Stimulated activated CD4-positive, alpha-beta T cell treated with anti-CD3 and anti-CD28 coated beads, Interleukin-1b, Interleukin-23, amount 100 ng/mL, for 4 hours (primary cell): ENCODE measurements at places on chromosomes 6 and 20.

GRCh38 chr6:128979071-128979470 is 96.1 kb downstream of the LAMA2 start:
- DNase-seq = no peak

GRCh38 chr20:52837378-52837777 is 134.8 kb upstream of the TSHZ2 start:
- DNase-seq = no peak

GRCh38 chr6:4041480-4041879 is 37.5 kb downstream of the FAM217A start:
- DNase-seq = no peak

DNA sequence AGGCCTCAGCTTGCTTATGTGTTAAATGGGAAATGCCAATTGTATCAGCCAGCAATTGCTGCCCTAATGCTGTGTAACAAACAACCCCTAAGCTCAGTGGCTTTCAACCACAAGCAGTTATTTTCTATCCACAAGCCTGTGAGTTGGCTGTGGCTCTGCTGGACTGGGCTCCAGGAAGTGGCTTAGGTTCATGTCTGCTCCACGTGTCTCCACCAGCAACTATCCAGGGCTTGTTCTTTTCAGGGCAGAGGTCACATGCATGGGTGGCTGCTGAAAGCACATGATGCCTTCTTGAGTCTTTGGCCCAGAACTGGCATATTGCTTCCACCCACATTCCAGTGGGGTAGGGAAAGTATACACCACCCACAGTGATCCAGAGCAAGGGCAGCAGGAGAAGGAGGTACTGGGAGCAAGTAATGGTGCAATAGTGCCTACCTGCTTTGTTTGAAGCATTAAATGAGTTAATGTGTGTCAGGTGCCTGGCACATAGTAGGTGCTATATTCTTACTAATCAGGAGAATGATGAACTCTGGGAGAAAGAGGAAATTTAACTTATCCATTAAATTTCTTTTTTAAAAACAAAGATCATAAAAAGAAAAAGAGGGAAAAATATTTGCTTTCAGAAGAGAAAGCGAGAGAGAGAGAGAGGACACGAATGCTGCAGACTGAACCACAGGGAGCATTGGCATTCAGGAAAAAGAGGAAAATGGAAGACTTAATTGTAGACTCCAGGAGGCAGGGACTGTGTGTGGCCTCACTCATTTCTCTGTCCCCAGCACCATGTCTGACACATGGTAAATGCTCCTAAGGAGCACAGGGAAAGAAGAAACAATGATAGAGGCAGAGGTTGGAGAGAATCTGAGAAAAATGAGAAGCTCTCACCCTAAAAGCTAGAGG is 25.2 kb upstream of the RNF24 start:
- DNase-seq = no peak

- DNase-seq = no peak
These were observed 27.0 kb upstream of the TBC1D7 start for GRCh38 chr6:13355043-13355945.

DNA sequence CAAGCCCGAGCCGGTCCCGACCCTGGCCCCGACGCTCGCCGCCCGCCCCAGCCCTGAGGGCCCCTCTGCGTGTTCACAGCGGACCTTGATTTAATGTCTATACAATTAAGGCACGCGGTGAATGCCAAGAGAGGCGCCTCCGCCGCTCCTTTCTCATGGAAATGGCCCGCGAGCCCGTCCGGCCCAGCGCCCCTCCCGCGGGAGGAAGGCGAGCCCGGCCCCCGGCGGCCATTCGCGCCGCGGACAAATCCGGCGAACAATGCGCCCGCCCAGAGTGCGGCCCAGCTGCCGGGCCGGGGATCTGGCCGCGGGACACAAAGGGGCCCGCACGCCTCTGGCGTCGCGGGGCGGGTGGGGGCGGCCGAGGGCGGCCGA is 37.5 kb downstream of the YTHDF1 start:
- no peak for DNase-seq

DNA sequence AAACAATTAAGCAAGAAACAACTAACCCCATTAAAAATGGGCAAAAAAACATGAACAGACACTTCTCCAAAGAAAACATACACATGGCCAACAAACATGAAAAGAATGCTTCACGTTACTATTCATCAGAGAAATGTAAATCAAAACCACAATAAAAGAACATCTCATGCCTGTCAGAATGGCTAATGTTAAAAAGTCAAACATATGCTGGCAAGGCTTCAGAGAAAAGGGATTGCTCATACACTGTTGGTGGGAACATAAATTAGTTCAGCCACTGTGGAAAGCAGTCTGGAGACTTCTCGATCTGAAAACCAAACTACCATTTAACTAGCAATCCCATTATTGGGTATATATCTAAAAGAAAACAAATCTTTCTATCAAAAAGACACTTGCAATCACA is 217.5 kb downstream of the TINAG start:
- DNase-seq = no peak

DNA sequence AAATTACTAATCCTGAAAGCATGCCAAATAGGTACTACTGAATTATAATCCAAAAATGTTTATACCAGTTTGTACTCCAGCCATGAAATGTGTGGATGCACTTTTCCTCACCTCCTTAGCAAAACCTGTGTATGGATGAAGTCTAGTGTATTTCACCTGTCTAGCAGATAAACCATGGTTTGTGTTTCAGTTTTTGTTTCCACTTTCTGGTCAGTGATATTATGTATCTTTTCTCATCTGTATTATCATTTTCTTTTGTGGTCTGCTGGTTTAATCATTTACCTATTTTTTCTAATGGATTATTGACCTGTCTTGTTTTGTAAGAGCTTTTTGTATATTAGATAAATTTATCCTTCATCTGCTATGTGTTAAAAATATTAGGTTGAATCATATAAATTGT is 41.0 kb upstream of the TMEM217 start:
- DNase-seq = no peak

DNA sequence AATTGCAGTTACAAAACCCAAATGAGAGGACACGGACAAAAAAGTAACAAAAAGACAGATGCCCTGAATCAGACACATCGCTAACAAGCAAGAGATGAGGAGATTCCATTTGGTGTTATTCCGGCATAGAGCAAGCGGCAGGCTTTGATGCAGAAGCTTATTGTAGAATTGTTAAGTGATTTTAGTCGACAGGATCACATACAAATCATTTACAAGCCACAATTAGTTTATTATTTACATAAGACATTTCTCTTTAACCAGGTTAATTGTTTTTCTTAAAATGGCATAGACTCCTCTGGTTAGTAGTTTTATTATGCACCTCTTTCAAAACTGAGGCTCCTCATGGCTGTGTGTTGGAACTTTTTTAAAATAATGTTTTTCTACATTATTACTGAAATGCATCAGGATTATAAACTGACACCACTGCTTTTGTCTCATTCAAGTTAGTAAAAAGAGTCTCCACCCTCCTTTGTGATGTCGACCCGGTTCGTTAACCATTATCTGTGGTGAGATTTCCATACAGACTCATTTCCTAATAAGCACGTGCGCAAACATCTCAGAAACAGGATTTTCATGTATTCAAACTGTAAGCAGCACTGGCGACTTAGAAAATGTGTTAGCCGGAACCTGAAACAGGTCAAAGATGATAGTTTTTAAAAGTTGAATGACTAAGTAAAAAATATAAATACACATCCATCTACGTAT is 119.8 kb downstream of the COL12A1 start:
- no peak for DNase-seq

GRCh38 chr20:21725892-21726291 is 20.4 kb downstream of the PAX1 start:
- DNase-seq = no peak

DNA sequence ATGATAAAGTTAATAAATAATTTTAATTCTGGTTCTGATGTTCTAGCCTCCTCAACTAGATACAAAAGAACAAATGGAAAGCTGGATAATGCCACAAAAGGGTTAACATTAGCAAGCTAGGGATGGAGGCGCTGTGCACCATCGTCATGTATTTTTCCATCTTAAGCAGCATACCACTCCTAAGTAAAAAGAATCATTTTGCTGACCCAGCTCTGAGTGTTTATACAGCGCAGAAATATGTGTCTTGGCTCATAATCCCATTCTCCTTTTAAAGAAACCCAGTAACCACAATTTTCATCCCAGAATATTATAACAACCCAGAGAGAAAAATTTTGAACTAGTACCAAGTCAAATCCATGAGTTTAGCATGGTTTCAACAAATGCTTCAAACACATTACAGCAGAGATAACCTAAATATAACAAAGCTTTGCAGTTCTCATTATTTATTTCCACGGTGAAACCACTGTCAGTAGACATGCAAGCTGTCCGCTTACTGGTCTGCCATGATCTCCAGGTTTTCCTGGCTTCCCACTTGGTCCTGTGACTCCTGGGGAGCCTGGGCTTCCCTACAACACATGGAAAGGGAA is 111.1 kb downstream of the COL12A1 start:
- no peak for DNase-seq

DNA sequence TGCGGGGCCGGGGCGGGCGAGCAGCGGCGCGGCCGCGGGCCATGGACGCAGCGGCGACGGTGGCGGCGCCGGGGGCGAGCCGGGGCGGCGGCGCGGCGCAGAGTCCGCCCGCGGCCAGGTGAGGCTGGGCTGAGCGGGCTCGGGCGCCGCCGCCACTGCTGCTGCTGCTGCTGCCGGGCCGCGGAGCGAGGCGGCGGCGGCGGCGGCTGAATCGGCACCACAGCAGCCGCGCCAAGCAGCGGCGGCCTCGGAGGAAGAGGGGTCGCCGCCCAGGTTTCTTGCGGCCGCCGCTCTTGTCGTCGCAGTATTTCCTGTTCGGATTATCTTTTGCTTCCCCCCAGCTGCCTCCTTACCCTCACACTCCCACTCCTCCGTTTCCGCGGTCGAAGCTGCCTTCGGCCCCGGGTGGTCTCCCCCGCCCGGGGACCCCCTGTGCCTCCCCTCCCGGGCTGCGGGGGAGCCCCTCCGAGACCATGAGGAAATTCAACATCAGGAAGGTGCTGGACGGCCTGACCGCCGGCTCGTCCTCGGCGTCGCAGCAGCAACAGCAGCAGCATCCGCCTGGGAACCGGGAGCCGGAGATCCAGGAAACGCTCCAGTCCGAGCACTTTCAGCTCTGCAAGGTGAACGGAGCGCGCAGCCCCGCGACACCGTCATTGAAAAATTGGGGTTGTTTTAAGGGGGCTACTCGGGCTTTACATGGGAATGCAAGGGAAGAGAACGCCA is at the start of gene STXBP5:
Gene STXBP5 (plus strand): TSS at position 358 of the 726 bp plus-strand sequence. CDS start 116 bp downstream, at position 474.
- peak; percentile 18 for DNase-seq

- DNase-seq = no peak
These were observed 23.9 kb downstream of the HDDC2 start for GRCh38 chr6:125277838-125278237.

- no peak for DNase-seq
These were observed 438.4 kb upstream of the FLRT3 start for GRCh38 chr20:14775778-14776177.

- no peak for DNase-seq
These were observed 15.9 kb upstream of the PCSK2 start for GRCh38 chr20:17210983-17211382.

DNA sequence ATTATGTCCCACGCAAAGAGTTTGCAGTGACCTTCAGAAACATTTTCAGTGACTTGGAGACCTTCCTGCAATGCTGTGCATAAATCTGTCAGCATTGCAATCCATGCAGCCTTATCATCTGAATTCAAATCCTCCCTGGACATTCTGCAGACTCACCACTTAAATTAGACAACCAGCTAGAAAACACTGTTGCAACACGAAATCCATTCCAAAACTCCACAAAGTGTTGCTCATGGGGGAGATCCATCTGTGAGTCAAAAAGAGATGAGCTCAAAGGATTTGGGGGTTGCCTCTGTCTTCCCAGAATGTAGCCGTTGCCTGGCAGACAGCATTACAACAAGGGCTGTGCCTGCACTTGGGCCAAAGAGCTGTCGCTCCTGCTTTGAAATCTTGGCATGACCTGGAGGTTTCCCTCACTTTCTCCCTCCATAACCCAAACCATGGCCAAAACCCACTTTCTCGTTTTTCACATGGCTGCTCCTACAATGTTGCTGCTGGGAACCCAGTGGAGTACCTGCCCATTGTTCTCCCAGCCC is 163.5 kb upstream of the CDYL start:
- no peak for DNase-seq

DNA sequence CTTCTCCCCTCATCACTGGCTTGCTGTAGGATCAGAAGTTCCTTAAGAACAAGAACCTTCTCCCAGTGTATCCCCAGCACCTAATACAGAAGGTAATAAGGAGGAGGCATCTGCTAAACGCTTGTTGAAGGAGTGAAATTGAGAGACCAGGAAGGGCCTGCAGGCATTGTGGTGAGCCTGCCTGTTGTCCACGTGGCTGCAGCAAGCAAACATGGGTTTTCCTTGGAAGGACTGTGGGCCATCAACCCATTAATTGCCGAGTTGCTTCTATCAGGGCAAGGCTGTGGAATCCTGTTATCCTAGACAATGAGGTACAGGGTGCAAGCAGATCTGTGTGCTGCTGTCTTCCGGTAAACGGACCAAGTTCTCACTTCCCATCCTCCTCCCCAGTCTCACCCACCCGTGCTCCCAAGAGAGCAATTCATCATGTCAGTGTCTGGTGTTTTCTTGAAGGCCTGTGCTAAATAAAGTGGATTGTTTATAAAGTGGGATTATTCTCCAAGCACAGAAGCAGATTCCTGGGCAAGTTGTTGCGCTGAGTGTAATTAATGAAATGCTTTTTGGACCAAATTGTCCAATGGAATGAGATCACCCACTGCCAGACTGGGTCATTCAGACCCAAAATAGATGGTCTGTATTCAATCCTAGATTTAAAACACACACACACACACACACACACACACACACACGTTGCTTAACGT is 164.6 kb upstream of the CDYL start:
- DNase-seq = no peak

- no peak for DNase-seq
These were observed 54.9 kb downstream of the TENT5A start for GRCh38 chr6:81697559-81697958.

GRCh38 chr6:81906709-81907204 is 154.3 kb upstream of the TENT5A start:
- DNase-seq = no peak

DNA sequence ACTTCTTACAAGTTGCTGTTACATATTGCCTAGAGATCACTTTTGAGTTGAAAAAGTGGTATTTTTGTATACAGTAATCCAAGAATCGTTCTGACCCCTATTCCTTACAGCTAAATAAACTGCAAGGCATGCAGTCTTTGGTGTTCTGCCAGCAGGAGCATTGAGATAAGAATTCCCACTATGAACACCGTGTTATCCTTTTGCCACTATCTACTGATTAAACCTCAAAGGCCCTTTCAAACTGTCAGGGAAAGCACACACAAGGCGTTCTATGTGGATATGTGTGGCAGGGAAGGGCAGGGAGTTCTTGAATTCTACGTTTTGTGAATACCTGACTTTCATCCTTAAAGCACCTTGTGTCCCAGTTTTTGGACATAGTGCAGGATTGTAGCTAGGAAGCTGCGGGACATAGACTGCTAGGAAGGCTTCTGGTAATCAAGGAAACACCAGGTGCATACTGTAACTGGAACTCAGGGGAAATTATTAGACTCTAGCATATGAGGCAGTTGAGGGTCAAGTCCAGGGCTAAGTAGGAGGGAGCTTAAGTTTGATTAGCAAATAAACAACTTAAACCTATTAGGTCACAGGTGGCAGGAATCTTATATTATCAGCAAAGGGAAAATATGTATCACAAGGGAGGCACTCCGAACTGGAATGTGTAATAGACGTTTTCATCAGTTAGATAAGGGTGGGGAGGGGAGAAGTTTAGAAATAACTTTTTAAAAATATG is 506.6 kb downstream of the RNF144B start:
- DNase-seq = no peak

GRCh38 chr6:166377721-166378120 is 5.0 kb downstream of the MPC1 start:
- DNase-seq = no peak

GRCh38 chr6:168133168-168133561 is 54.2 kb upstream of the FRMD1 start:
- DNase-seq = no peak

- no peak for DNase-seq
These were observed 12.5 kb downstream of the AGPAT4 start for GRCh38 chr6:161261325-161261724.
